Thoracic aorta (tissue), 2 donors: ENCODE measurements at places on chromosomes 12 and 14. TPM values are rescaled to one million over a fixed set of nuclear protein-coding genes. Genes with fewer than 3 reads are reported as not detected.

SLC10A1 gene
- not detected for total RNA-seq

DNA sequence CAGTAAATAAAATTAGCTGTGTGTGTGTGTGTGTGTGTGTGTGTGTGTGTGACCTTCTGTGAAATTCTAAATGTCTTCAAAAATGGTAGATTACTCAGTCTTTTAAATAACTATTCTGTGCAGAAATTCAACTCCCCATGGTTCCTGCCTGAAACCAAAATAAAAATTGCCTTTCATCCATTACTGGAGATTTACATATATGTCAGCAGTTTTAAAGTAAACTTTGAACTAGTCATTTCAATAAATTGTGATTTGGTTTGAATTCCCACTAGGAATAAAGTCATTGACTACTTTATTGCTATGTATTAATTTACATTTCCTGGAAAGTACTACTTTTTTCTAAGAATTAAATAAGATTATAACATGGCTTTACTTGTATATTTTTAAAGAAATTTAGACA lies 5.3 kb downstream of the ELK3 start:
- H3K4me3 ChIP-seq: no peak overlapping the region
- no peak for DNase-seq
- no peak overlapping the region for H3K27ac ChIP-seq
- peaks cover 36% of the 10 kb centered on the region for H3K4me1 ChIP-seq
- no peaks in the 10 kb centered on the region for H3K36me3 ChIP-seq
- no peaks in the 10 kb centered on the region for H3K27me3 ChIP-seq

SLC6A12 gene
- total RNA-seq: 1.8 TPM

DNA sequence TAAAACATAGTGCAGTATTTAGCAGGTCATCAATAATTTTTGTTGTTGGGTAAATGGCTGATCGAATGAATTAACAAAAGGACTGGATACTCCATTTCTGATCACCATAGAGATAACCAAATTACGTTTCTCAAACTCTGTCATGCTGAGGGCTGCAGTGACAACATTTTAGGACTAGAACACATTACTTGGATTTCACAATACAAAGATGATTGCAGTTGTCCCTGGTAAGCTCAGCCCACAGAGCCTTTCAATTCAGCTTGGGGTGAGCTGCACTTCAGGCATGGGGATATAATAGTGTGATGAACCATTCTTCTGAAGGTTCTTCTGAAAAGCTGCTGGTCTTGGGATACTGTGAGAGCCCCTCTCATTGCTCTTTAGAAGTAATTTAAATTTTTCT lies 74.3 kb downstream of the FAR2 start:
- H3K27ac ChIP-seq: no peak overlapping the region
- H3K36me3 ChIP-seq: no peaks in the 10 kb centered on the region
- DNase-seq: no peak
- no peaks in the 10 kb centered on the region for H3K27me3 ChIP-seq
- H3K4me3 ChIP-seq: no peak overlapping the region
- no peaks in the 10 kb centered on the region for H3K4me1 ChIP-seq

PTPRO gene
- total RNA-seq: 19.5 TPM

IAPP gene
- not detected for total RNA-seq

ENDOU gene
- total RNA-seq: not detected

SMCO2 gene
- total RNA-seq: not detected

- H3K36me3 ChIP-seq: no peaks in the 10 kb centered on the region
- DNase-seq: no peak
- H3K4me1 ChIP-seq: no peaks in the 10 kb centered on the region
- H3K4me3 ChIP-seq: no peak overlapping the region
- H3K27ac ChIP-seq: no peak overlapping the region
These were observed 70.4 kb downstream of the TXNDC16 start for GRCh38 chr14:52481864-52482263.

RERGL gene
- 9.0 TPM for total RNA-seq

- H3K4me3 ChIP-seq: no peak overlapping the region
- no peaks in the 10 kb centered on the region for H3K27me3 ChIP-seq
- H3K4me1 ChIP-seq: no peaks in the 10 kb centered on the region
- no peak for DNase-seq
- H3K36me3 ChIP-seq: no peaks in the 10 kb centered on the region
These were observed 92.7 kb upstream of the PRMT8 start for GRCh38 chr12:3398196-3398789.

TMCC3 gene
- total RNA-seq: 6.9 TPM

LRP1-AS gene
- total RNA-seq: not detected

WASHC3 gene
- total RNA-seq: 73.6 TPM

DNA sequence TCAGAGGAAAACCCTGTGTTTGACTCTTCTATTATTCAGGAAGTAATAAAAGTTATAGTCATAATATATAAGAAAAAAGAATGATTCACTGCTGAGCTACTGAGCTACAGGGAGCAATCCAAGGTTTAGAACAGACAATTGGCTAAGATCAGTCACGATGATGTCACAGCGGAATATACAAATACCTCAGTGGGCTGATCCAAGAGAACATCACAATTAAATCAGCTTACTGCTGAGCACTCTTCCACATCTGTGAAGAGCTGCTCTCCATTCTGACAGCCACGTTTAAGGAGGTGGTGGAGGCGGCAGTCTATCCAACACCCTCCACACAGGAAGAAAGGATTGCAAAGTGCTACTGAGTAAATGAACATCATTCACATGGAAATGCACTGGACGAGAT lies 271.0 kb downstream of the APAF1 start:
- H3K36me3 ChIP-seq: no peaks in the 10 kb centered on the region
- H3K4me1 ChIP-seq: no peaks in the 10 kb centered on the region
- H3K27me3 ChIP-seq: no peaks in the 10 kb centered on the region
- no peak overlapping the region for H3K4me3 ChIP-seq

- peak; percentile 58 for DNase-seq
- H3K4me3 ChIP-seq: peak overlapping the region; percentile 40
- no peaks in the 10 kb centered on the region for H3K27me3 ChIP-seq
These were observed 50.9 kb upstream of the CCT2 start for GRCh38 chr12:69534389-69534822.

DNA sequence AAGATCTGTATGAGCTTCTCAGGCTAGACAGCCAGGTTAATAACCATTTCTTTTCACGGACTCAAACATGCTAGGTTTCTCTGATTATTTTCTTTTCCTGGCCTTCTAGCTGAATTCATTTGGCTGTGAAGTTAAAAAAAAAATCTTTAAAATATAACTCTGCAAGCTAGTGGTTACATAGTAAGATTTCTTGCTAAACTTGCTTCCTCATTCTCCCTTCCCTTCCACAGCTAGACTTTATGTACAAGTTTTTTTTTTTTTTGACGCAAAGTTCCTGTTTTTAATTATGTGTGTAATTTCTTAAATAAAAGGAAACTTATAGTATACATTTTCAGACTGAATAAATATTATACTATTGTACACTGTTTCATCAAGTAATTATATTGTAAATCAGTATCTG lies 145.4 kb downstream of the TMTC2 start:
- H3K27ac ChIP-seq: no peak overlapping the region
- no peaks in the 10 kb centered on the region for H3K36me3 ChIP-seq
- DNase-seq: no peak
- no peak overlapping the region for H3K4me3 ChIP-seq
- no peaks in the 10 kb centered on the region for H3K4me1 ChIP-seq

PTPRR gene
- total RNA-seq: 0.35 TPM

GRCh38 chr12:19462406-19462805 lies 23.1 kb downstream of the AEBP2 start:
- H3K4me3 ChIP-seq: no peak overlapping the region
- H3K4me1 ChIP-seq: peaks cover 15% of the 10 kb centered on the region

DNA sequence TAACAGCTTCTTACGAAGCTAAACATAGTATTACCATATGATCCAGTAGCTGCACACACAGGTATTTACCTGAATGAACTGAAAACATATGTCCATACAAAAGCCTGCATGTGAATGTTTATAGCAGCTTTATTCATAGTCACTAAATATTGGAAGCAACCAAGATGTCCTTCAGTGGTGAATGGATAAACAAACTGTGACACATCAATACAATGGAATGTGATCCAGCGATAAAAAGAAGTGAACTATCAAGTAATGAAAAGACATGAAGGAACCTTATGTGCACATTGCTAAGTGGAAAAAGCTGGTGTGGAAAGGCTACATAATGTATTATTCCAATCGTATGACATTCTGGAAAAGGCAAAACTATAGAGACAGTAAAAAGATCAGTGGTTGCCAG lies 38.1 kb upstream of the JDP2 start:
- H3K36me3 ChIP-seq: no peaks in the 10 kb centered on the region
- no peaks in the 10 kb centered on the region for H3K27me3 ChIP-seq
- no peak for DNase-seq
- no peaks in the 10 kb centered on the region for H3K4me1 ChIP-seq
- no peak overlapping the region for H3K4me3 ChIP-seq

CNTN1 gene
- total RNA-seq: 42.8 TPM

- H3K4me3 ChIP-seq: no peak overlapping the region
- no peaks in the 10 kb centered on the region for H3K36me3 ChIP-seq
- no peaks in the 10 kb centered on the region for H3K4me1 ChIP-seq
- DNase-seq: no peak
These were observed 84.4 kb upstream of the DDHD1 start for GRCh38 chr14:53237488-53237887.
